ENCODE measurements at places on chromosomes 3 and 15. TPM values are rescaled to one million over a fixed set of nuclear protein-coding genes. Genes with fewer than 3 reads are reported as not detected.

DNA sequence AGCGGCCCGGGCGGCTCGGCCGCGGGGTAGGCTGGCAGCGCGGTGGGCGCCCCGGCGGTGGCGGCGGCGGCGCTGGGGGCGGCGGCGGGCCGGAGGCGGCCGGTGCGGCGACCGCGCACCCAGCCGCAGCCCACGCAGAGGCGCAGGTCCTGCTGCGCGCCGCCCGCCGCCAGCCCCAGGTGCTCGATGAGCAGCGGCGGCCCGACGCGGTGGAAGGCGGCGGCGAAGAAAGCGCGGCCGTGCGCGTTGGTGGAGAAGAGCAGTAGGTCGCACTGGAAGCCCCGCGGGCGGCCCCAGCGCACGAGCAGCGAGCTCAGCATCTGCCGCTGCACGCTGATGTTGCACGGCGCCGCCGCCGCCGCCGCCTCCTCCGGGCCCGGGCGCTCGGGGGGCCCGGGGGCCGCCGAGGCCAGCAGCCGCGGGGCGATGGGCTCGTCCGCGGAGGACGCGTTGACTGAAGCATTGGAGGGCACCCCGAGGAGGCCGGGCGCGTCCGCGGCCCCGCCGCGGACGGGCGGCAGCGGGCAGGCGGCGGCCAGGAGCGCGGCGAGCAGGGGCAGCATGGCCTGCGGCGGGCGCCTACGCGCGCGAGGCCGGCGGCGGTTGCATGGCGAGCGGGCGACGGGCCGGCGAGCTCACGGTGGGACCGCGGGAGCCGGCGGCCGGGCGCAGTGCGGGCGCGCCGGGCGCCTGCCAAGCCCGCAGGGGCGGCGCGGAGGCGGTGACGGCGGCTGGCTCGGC is 452 bp downstream of the TMEM158 start:
- peak; percentile 36 for DNase-seq

GRCh38 chr3:126557415-126557745 is 1.4 kb downstream of the C3orf22 start:
- DNase-seq = no peak

- DNase-seq = no peak
Measured at GRCh38 chr3:196608693-196609092, 30.8 kb upstream of the NRROS start.

DNA sequence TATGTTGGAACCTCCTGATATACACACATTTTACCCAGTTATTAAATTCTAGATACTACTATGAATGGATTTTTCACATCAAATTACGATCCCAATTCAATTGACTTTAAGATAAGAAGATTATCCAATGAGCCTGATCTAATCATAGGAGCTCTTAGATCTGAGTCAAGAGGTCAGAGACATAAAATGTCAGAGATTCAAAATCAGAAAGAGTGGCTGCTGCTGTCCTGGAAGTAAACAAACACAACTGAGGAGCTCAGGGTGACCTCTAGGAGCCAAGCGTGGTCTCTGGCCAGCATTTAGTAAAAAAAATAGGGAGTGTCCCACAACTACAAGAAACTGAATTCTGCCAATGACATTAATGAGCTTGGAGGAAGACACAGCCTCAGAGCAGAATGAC is 557.1 kb upstream of the CBLB start:
- DNase-seq = no peak

Gene ZNF106
- 19.7 TPM for total RNA-seq

Gene VIPR1
- 28.3 TPM for total RNA-seq

Gene TUSC7
- not detected for total RNA-seq
